ENCODE measurements at places on chromosomes 5 and 9.

DNA sequence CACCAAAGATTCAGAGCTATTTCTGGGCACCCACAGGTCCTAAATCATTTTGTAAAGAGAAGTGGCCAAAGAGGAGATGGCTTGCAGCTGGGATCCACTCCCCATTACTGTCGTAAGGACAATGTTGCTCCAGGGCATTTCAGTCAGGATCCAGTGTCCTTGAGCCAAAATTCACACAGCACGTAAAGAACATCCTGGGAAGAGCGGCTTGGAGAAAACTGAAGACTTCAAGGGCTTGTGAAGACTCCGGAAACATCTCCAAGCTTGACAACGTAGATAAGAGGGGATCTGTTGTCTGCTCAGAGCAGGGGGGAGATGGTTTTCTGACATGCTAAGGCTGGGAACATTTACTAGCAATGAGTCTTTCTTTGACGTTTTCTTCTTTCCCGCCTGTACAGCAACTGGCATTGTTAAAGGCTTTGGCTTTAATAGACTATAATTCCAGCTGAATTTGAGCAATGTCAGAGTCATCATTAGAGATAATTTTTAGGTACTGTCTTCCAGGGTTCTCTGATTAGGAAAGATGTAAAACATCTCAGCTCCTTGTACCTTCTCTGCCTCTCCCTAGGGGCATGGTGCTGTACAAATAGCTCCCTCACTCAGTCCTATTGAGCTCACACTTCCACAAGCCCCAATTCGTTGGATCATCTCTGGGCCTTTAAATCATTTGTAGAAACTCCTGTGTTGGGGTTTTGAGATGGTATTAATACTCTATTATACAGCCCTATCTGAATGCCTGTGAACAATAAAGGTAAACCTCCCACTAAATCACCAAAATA, 39.7 kb downstream of the EGFLAM start:
- no peak for DNase-seq

GRCh38 chr5:90141984-90142383, 267.6 kb downstream of the CETN3 start:
- no peak for DNase-seq

- no peak for DNase-seq
These were observed 64.4 kb upstream of the POU5F2 start for GRCh38 chr5:93805616-93806379.

- no peak for DNase-seq
These were observed 66.9 kb upstream of the SV2C start for GRCh38 chr5:76016258-76016657.

GRCh38 chr9:128285033-128285784, 9.1 kb downstream of the SWI5 start:
- no peak for DNase-seq

All from fibroblast of skin of left quadriceps (primary cell).